Stimulated activated CD4-positive, alpha-beta T cell treated with anti-CD3 and anti-CD28 coated beads, Interleukin-4, amount 100 ng/mL, for 24 hours (primary cell): ENCODE measurements at places on chromosomes 3 and 15.

- DNase-seq = no peak
Observed at GRCh38 chr3:72068621-72069020, 283.7 kb upstream of the PROK2 start.

DNA sequence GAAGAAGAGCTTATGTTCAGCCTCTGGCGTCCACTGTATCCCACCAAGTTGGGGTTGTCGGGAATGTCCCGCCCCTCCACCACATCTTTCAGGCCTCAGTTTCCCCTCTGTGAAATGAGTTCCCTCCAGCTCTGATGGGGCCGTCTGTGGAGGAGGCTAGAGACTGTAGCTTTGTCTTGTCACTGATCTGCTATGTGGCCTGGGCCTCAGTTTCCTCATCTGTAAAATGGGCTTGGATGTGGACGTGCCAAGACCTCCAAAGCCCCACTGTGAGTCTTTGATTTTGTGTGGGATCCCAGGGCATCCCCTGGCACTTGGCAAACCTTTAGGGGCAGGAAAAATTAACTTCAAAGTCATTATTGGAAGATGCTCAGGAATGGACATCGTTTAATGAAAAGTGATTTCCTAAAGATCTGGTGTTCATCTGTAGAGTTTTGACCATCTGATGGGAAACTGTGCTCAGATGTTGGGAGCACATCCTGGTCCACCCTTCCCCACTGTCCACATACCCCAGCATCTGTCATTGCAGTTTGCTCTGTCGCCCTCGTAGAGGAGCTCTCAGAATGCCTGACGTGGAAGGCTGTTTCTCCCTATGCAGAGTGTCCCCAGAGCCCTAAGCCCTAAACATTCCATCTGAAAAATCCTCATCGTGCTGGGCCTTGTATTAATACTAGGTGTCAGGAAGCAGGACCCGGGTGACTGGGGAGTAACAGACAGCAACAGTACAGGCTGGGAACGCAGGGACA lies 28.5 kb downstream of the SLC6A6 start:
- no peak for DNase-seq

GRCh38 chr15:75659928-75660645 lies 12.4 kb downstream of the SNX33 start:
- no peak for DNase-seq

- no peak for DNase-seq
Observed at GRCh38 chr15:34673241-34673640, 81.6 kb downstream of the GJD2 start.

DNA sequence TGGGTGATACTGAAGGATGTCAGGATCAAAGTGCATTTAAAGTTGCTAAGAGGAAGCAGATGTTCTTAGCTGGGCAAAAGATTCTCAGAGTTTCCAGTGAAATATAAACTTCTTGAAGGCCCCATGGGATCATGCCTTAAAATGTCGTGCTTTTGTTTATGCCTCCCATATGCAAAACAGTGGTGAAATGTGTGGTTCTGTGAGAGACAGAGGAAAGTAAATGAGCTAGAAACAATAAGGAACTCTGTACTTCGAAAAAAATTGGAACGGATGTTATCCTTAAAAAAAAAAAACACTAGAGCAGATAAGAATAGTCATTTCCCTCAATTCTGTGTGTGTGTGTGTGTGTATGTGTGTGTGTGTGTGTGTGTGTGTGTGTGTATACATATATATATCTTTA lies 497.0 kb upstream of the TBL1XR1 start:
- no peak for DNase-seq

DNA sequence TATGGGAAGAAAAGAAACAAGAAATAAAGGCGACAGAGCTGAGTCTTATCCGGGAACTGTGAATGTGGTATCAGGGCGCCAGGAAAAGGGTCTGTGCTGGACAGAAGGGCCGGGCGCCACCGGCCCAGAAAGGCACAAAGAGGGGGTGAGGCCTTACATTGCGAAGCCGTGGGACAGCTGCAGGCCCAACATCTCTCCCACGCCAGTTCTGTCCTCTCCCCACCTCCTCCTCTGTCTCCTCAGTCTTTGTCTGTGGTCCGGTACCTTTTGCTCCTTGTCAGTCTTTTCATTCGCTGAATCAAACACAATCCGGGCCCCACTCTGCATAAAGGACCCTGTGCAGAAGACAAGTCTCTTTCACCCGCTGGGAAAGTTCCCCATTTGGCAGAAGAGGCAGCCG lies 81.8 kb downstream of the LRIG1 start:
- no peak for DNase-seq
